ENCODE measurements at places on chromosomes 3 and 15.

- no peak for DNase-seq
Measured at GRCh38 chr15:80939216-80939615, 50.4 kb downstream of the MESD start.

DNA sequence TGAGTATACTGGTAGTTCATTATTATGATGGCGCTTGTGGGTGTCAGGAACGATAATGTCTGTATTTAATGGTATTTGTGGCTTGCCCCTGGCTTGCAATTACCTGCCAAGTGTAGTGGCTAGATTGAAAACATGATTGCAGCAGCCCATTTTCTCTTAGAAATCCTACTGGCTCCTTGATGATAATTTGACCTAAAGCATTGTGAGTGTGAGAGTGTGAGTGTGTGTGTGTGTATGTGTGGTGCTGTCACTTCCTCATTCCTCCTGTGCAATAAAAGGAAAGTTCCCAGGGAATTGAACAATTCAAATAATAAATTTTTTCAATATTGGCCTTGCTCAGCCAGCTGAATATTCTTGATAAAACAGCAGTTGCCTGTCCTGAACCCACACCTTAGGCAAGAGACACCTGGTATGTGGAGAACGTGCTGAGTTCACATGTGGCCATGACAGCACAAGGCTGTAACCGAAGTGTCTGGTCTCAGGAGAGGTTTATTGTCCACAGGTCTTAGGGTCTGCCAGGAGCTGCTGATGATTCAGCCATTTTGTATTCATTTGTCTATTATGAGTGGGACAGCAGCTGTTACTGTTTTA lies 193.3 kb downstream of the CD47 start:
- DNase-seq, result no peak

- no peak for DNase-seq
Measured at GRCh38 chr3:113274425-113275257, 63.3 kb downstream of the BOC start.

- no peak for DNase-seq
Measured at GRCh38 chr3:177134816-177135210, 62.5 kb downstream of the TBL1XR1 start.

DNA sequence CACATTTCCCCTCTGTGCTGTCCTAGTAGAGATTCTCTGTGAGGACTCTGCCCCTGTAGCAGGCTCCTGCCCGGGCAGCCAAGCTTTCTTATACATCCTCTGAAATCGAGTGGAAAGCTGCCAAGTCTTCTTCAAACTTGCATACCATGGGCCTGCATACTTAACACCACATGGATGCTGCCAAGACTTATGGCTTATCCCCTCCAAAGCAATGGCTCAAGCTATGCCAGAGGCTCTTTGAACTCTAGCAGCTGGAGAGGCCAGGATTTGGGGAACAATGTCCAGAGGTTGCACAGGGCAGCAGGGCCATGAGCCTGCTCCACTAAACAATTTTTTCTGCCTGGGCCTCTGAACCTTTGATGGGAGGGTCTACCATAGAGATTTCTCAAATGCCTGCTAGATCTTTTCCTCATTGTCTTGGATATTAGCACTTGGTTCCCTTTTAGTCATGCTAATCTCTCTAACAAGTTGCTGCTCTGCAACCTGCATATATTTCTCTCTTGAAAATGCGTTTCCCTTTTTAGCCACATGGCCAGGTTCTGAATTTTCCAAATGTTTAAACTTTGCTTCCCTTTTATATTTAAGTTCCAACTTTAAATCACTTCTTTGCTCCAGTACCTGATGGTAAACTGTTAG lies 6.1 kb upstream of the PLSCR4 start:
- no peak for DNase-seq

DNA sequence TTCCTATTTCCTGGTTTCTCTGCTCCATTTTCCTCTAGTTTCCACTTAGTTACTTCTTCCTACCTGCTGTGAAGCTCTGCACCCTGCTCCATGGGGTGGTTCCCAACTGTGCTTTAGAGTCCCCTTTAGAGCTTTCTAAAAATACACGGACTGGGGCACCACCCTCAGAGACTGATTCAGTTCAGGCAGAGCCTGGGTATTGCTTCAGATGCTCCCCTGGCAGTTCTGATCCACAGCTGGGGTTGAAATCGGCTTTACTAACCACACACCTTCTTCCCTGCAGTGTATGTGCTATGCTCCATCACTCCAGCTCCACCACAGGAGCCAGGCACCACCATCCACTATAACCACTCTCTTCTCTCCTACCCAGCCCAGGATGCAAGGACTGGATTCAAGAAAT lies 12.6 kb downstream of the ANP32A start:
- no peak for DNase-seq

DNA sequence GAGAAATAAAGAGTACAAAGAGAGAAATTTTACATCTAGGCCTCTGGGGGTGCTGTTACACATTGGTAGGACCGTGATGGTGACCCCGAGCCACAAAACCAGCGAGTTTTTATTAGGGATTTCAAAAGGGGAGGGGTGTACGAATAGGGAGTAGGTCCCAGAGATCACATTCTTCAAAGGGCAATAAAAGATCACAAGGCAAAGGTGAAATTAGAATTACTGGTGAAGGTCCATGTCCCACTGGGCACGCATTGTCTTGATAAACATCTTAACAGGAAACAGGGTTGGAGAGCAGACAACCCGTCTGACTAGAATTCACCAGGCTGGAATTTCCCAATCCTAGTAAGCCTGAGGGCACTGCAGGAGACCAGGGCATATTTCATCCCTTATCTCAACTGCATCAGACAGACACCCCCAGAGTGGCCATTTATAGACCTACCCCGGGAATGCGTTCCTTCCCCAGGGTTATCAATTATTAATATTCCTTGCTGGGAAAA lies 4.3 kb downstream of the IRAK2 start:
- no peak for DNase-seq

DNA sequence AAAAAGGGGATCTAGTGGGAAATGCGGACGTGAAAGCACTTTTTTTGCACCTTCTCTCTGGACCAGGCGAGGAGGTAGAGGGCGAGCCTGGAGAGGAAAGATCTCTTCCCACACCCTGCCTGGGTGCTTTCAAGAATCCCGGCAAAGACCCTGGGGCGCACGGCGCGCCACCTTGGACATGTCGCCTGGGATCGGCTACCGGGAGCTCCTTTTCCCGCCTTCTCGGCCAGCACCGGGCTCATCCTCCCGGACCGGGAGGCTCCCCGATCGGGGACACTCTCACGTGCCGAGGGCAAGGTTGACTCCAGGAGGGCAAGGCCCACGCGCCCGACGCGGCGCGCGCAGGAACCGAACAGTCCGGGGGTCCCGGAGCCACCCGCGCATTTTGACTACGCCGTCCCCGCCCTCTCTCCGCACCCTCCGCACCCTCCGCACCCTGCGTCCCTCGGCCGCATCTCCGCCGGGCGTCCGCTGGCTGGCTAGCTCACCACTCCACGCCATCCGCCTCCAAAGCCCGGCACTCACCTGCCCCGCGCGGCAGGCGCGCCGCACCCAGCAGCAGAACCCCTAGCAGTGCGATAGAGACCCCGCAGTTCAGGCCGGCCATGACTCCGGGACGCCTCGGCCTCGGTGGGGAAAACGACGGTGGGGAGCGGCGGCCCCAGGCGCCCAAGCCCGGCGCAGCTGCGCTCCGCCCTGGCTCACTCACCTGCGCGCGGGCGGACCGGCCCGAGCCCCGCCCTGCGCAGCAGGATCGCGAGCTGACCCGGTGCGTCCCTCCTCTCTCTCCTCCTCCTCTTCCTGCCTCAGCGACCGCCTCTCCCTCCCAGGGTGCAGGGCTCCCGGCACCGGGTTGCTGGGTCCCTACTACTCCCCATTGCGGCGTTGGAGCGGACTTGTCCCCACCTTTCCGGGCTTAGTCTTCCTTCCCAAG lies at the start of gene CDCP1:
Gene CDCP1 (minus strand): TSS at position 698 of the 934 bp plus-strand sequence. CDS start 91 bp downstream, at position 607.
- no peak for DNase-seq

DNA sequence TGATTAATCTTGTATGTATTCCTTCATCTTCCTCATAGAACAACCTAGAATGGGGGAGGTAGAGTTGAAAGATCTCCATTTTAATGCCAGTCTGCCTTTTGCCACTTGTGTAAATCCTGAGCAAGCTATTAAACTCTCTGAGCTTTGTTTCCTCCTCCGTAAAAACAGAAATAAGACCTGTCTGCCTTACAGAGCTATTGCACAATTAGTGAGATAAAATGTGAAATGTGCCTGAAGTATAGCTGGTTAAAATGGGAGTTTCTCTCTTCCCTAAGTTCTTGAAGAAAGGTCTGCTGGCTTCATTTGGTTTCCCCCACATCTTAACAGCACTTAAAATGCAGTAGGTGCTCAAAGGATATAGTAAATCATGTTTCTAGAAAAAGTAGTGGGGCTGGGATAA lies 19.0 kb downstream of the ALDH1A2 start:
- no peak for DNase-seq

- no peak for DNase-seq
Measured at GRCh38 chr15:101210058-101210457, 41.8 kb downstream of the CHSY1 start.

All from stimulated activated CD4-positive, alpha-beta T cell treated with anti-CD3 and anti-CD28 coated beads, Interleukin-12 subunit alpha, Interleukin-12 subunit beta, amount 100 ng/mL, for 4 hours (primary cell).